ENCODE measurements at places on chromosomes 5 and 9.

- DNase-seq, result no peak
These were observed 56.1 kb upstream of the FSTL4 start for GRCh38 chr5:133668458-133668857.

GRCh38 chr5:14223372-14223771 lies 80.2 kb downstream of the TRIO start:
- no peak for DNase-seq

DNA sequence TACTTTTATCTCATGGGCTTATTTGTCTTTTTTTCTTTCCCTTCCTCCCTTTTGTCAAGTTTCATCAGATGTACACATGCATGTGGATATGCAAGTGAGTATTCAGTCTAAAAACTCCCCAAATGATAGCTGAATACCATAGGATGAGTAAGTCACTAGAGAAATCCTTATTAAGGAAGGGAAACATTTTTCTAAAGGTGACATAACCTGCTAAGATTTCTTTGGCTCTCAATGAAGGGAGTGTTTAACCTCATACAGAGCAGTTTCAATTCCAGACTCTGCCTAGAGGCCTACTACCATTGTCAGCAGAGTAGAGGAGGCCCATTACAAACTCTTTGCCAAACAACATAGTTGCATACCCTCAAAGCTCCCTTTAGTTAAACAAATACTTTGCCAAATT lies 192.4 kb downstream of the ARHGEF28 start:
- DNase-seq, result no peak

DNA sequence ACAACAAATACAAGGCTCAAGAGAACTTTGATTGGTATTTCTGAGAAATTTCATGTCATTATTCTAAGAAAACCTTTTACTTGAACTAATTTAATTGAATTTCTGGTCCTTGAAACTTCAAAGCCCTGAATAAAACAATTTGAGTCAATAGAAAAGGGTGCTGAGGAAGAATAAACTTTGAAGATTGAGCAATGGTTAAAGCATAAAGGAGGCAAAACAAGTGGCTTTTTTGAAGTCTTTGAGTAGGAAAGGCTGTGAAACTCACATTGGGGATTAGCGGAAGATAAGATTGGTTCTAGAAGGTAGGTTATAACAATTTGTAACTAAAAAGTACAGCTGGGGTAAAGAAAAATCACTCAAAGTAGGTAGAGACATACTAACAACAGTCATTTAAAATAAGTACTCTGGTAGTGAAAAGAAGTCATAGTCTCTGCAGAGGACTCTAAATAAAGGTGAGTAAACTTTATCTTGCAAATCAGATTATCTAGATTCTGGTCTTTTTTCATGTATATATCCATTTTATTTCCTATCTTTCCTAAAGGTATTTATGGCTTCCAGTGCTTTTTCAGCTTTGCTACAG lies 6.4 kb upstream of the PLPP1 start:
- no peak for DNase-seq

DNA sequence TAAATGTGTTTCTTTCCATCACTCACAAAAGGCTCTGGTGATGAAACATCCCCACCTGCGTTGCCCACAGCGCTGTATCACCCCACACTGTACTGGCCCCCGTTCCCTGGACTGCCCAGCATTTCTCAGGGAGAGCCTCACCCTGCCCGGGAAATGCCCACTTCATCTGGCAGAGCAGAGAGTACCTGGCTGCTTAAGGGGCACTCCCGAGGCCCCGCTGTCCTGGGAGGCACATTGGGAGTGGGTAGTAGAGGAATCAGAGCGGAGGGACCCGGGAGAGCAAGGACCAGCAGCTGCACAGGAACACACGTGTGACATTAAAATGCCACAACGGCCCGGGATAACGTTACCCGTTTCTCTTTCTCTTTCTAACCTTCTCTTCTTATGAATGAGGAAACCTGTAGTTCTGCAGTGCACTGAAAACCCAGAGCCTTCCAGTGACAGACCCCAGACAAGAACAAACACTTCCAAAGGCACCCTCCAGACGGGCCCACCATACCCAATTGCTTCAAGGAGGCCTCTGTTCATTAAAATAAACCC lies 110.0 kb downstream of the ROR2 start:
- DNase-seq, result no peak

DNA sequence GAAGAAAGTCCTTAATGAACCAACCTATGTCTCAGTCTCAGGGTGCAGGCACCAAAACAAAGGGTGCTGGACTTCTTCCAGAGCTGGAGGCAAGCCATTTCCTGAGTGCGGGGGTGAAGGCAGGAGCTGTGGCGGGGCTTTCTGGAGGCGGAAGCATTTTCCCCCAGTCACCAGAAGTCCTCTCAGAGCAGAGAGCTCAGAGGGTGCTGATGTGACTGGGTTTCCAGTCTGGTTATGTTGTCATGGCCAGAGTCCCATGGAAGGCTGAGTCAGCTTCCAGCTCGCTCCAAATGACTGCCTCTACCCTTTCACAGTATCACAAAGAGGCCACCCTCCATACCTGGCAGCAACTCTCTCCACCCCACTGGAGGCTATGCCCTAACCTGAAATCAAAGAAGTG lies 86.0 kb downstream of the TRPC7 start:
- no peak for DNase-seq
